Thyroid gland (tissue), 4 donors: ENCODE measurements at places on chromosomes 3 and 15.

GRCh38 chr3:126777366-126777765, 73.3 kb downstream of the CHCHD6 start:
- no peak for DNase-seq

DNA sequence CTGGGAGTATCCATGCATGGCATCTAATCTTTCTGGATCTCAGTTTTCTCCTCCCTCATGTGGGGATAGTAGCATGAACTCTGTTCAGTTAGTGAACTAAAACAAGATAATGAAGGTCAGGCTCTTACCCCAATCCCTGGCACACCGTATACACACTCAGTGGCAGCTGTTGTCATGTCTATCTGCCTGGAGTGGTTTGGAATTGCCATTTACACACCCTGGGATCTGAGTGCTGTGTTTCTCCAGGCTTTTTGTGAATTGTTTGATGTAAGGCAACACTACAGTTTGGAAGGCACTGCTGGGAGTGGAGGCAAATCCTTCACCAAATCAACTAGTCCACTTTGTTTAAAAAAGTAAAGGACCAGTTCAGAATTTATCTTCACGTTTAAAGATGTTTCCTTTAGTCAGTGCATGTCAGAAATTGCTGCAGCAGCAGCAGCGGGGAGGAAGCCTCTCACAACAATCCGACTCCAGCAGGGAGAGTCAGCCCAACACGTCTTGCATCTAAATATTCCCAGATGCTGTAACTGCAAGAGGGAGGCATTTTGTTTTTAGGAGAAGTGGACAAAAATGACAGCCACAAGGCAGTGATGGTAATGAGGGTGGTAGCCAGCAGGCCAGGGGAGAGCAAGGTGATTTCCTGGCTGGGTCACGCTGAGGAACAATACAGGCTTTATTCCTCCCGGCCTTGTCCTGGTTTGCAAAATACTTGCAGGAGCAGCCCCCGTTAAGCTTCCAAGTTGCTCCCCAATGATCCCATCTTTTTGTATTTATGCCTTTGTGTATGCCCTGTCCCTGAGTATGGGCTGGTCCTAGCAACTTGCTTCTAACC, 128.5 kb upstream of the LRIG1 start:
- DNase-seq: no peak

DNA sequence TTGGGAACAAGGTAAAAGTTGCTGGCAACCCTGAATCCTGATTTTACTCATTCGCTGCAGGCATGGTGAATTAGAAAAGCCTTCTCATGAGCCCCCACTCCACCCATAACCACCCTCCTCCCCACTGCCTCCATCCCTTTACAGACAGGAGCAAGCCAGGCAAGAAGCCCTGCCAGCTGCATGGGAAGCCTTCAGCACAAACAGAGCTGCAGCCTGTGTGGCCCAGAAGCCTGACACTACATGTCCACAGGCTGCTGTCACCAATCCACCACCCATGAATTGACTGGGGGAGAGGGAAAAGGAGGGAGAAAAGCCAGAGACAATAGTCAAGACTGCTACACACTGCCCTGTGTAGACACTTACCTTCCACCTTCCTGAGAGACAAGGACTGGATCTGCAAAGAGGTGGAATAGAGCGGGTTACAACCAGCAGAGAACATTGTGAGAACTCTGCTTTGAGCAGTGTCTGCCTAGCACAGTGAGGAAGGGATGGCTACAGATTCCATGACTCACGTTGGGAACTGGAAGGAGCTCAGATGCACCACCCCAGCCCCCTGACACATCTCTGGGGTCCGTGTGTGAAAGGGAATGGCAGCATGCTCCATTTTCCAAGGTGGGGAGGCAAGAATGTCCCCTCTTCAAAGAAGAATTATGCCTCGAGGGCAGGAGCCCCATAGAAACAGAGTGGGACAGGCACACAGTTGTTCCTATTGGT, 33.9 kb downstream of the DZIP1L start:
- no peak for DNase-seq

DNA sequence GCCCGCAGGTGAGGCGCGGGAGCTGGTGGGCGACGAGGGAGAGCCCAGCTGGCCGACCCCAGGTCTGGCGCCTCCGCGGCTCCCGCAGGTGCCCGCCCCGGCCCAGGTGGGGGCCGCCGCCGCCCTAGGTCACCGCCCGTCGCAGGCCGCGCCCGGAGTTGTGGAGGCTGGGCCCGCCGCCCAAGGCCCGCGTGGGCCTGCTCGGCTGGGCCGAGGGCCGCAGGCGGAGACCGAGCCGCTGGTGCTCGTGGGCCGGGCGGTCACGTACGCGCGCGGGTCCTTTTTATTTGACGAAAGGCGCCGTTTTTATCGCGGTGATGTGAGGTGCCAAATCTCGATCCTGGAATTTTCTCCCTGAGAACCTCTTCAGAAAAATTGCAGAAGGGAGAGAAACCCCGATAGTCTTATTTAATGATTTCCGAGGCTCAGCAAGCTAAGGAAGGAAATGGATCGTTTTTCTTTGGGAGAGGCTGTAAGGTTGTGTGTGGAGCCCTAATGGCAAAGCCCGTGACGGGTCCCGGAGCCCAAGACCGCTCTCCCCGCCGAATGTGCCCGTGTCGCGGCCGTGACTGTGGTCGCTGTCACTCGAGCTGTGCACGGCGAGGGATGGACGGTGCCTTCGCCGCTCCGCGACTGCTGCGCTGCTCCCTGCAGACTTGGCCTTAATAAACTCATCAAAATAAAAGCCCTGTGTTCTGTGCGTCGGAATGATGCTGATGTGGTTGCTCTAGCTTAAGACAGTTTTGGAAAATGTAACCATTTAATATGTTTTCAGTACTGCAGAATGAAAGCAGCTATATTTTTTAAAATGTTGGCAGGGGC, 612 bp downstream of the APPL1 start:
- DNase-seq: peak; percentile 57

DNA sequence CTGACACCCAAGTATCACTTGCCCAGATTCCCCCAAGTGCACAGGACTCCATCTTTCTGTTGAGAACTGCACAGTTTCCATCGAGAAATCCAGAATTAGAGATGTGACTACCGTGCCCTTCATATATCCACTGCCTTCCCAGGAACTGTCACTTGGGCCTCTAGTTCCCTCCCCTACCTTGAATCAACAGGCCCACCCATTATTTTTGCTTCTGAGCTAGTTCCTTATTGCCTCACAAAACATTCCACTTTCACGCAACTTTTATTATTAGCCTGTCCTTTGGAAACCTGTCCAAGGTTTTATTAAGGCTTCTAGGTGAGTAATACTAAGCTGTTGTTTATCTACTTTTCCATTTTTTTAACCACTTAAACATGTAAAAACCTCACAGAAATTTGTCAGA, 17.1 kb upstream of the SLC30A4 start:
- DNase-seq: no peak

- no peak for DNase-seq
These were observed 16.1 kb upstream of the ATP8B4 start for GRCh38 chr15:50135031-50135551.

- DNase-seq: no peak
These were observed 68.8 kb upstream of the IL12A start for GRCh38 chr3:159919873-159920272.

DNA sequence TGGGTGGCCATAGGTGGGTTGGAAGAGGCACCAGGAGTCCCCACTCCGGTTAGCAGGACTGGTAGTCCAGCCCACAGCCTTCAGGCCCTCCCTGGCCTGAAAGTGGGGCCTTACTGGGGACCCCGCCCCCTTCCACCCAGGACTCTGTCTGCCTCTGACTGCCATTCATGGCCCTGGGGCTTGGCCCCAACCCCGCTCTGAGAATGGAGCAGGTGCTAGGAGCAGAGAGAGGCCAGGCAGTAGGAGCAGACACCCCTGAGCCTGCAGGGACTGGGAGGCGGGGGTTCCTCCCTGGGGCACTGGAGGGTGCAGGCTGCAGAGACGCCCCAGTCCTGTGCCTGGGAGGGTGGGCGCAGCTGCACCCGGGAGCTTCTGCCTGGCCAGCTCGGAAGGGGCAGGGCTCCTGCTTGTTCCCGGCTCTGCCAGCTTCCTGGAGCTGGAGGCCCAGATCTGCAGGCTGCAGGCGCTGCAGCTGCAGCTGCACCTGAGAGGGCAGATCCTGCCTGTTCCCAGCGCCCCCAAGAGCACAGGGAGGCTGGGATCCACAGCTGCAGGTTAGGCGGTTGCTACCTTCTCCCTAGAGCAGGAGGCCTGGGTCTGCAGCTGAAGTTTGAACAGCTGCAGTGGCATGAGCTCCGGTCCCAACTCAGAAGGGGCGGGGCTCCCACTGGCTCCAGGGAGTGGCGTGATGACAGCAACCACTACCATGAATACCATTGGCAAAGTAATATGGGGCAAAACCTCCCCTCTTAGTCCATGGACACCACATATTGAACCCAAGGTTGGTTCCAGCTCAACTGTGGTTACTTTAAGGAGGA, 194.7 kb downstream of the SQOR start:
- DNase-seq: no peak

DNA sequence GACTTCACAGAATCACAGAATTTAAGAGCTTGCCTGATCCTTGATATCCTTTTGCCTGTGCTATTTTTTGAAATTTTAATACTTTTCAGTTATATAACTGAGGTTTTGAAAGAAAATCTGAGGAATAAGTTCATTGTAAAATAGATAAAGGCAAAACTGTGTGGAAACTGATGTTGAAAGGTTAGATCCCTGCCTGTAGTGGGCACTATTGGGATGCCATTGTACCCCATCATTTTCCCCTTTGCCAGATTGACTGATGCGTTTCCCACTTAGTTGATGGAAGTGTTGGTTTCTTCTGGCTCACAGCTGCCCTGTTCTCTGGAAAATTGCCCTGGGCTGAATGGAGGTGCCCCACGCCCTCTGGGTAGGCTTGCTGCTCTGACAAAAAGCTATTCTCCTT, 387.9 kb downstream of the RBMS3 start:
- DNase-seq: no peak

DNA sequence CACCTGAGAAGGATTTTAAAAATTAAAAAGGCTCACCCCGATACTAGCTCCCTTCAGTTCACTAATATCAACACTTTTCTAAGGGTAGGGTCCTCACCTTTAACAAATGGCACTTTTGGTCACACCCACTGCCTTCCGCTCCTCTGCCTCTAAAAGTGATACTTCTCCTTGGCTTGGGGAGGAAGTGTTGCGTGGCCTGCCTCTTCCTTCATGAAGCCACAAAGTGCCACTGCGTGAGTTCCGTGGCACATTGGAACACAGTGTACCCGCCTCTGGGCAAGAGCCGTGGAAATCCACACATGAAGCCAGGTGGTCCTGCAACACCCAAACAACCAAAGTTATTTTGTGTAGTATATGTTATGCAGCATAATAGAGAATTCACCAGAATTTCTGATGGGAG, 3.9 kb downstream of the B4GALT4 start:
- no peak for DNase-seq

DNA sequence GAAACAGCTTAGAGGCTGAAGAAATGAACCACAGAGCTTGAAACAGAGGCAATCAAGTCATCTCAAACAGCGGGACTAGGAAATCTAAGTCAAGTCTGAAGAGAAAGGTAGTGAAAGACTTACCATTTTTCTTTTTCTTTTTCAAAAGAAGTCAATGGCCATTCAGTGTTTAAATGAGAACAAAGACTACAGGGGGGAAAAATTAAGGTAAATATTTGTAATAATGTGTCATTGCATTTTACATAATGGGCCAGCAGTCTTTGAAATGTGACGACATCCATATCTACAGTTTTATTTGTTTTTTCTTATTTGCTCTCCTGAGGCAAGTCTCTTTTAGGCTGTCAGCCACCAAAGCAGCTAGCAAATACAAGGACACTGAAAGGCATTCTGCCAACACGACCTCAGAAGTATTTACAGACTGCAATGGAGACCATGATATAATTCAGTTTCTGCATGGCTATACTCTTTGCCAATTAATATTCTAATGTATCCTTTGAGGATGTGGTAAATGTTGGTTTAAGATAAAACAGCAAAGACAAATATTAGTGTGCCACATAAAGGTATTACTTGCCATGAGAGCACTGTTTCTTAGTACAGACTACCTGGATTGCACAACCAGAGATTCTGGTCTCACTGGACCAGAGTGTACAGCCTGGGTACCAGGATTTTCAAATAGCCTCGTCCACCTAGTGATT, 307.0 kb upstream of the THBS1 start:
- DNase-seq: peak; percentile 27

GRCh38 chr3:4680871-4681300, 187.7 kb downstream of the ITPR1 start:
- no peak for DNase-seq

- peak; percentile 74 for DNase-seq
These were observed 48.7 kb downstream of the FBN1 start for GRCh38 chr15:48596841-48597240.

GRCh38 chr3:146166826-146167225, 5.8 kb upstream of the PLOD2 start:
- DNase-seq: no peak

GRCh38 chr3:155069729-155070128, 10.4 kb upstream of the MME start:
- no peak for DNase-seq

DNA sequence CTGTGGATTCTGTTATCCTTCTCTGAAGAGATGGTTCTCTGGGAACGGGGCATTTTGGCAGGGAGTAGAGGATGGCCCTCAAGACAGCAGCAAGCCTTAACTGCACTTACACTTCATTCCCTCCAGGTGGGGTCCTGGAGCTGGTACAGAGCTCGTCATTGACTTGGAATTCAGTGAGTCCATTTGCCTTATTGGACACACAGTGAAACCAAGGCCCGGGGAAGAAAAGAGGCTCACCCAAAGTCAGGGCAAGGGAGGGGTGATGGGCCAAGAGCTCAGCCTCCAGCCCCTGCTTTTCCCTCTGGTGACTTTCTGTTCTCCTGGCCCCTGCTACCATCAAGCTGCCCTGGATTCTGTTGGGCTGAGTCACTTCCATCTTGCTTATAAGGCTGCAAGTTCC, 125.6 kb downstream of the ETFA start:
- peak; percentile 19 for DNase-seq

DNA sequence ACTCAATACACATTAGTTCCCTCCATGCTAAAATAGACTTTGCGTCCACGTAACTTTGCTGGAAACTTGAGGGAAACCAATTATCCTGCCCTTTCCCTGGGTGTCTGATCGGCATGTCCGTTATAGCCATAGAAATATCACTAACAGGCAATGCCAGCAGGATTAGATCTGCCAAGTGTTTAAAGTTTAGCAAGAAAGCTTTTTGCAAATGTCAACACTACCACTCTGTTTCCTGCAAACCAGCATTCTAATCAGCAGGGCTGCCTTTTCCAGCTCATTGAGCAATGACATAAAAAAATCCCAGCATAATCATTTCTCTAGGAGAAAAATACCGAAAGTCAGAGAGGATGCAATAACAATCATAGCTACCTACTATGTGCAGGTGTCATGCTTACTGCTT, 60.9 kb downstream of the NOX5 start:
- DNase-seq: no peak

DNA sequence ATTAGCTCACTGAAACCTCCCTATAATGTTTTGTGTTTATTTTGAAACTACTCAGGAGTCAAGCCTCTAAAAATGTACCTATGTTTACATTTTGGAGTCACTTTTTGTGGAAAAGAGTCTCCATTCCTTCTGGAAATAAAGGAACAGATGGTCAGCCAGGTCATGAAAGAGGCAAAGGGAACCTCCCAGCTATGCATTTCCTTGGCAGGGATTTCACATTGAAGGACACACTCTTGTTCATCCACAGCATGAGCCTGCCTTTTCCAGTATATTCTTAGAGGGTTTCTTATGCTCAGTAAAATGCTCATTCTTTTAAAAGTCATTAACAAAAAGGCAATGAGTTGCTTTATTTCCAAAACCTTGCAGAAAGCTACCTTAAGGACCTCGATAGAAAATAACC, 20.8 kb downstream of the STAC start:
- no peak for DNase-seq

- no peak for DNase-seq
These were observed 574.0 kb downstream of the NTRK3 start for GRCh38 chr15:87682527-87682926.

- no peak for DNase-seq
These were observed 15.5 kb upstream of the LYZL4 start for GRCh38 chr3:42425736-42426407.
